Smooth muscle cell of bladder (primary cell): ENCODE measurements at places on chromosomes 1 and 21. TPM values are rescaled to one million over a fixed set of nuclear protein-coding genes. Genes with fewer than 3 reads are reported as not detected.

Gene ACTL8
- total RNA-seq, result under 0.01 and 0.09 TPM in 2 replicates

Gene SEC16B
- 1.7 and 1.8 TPM in 2 replicates for total RNA-seq

Gene ZMYM4
- total RNA-seq, result 35.8 and 36.9 TPM in 2 replicates

Gene ATP1A2
- 0.65 and 4.1 TPM in 2 replicates for total RNA-seq

Gene EVI5
- total RNA-seq, result 60.5 and 75.9 TPM in 2 replicates

Gene CR1L
- not detected in 2 replicates for total RNA-seq

Gene CHODL
- not detected in 2 replicates for total RNA-seq

Gene SPRR1A
- total RNA-seq, result not detected in 2 replicates

Gene COL16A1
- 137 and 140 TPM in 2 replicates for total RNA-seq

Gene ADGRL2
- 33.3 and 64.0 TPM in 2 replicates for total RNA-seq
